Pulmonary artery endothelial cell (primary cell): ENCODE measurements at places on chromosomes 16 and 17. TPM values are rescaled to one million over a fixed set of nuclear protein-coding genes. Genes with fewer than 3 reads are reported as not detected.

DNA sequence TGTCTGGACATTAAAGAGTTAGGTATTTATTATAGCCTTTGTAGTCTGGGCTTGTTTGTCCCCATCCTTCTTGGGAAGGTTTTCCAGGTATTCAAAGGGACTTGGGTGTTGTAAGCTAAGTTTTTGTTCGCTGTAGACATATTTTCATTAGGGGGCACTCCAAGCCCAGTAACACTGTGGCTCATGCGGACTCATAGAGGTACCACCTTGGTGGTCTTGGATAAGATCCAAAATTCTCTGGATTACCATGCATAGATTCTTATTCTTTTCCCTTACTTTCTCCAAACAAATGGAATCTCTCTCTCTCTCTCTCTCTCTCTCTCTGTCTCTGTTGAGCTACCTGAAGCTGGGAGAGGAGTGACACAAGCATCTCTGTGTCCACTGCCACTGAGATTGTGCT is 48.9 kb downstream of the ERCC4 start:
- no peak for DNase-seq

GRCh38 chr17:30360086-30360808 is 18.5 kb upstream of the CPD start:
- DNase-seq, result no peak

GRCh38 chr16:50254072-50254471 is 12.3 kb upstream of the ADCY7 start:
- no peak for DNase-seq

GRCh38 chr17:296379-296778 is 56.2 kb downstream of the RPH3AL start:
- DNase-seq, result no peak

DNA sequence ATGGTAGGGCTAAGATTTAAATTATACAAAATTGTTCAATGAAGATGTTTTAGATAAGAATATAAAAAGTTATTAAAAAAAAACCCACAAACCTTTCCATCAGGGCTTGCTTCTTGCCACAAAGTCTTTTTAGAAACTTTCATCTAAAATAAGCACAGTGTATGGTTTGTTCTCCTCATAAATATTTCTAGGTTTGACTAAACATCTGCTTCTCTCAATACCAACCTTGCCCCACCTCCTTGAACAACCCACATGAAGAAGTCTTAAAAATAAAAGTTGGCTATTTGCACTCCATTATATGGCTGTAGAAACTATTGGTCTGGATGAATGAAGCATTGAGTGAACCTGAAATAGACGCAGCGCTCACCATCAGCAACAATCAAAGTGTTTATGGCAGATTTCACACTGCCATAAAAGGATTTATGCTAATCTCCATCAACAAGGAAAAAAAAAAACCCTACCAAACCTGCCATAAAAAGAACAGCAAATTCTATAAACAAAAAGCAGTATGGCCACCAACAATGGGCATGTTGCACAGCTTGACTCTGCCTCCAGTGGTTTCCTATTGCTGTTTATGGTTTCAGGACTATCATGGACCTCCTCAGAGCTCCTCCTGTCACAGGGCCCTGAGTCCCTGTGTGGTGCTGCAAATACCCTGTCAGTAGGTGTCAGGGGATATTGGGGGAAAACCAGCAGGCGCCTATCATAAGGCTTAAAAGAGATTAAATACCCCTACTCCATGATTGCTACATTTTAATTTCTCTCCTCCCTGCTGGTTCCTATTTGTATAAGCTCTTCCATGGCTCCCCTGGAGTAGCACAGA is 37.6 kb downstream of the SNX11 start:
- no peak for DNase-seq

Gene C17orf78
- total RNA-seq, result not detected in 2 replicates

Gene EFCAB13
- total RNA-seq, result 3.1 and 7.4 TPM in 2 replicates

Gene KRTAP4-2
- total RNA-seq, result not detected in 2 replicates

Gene CHST5
- not detected in 2 replicates for total RNA-seq

DNA sequence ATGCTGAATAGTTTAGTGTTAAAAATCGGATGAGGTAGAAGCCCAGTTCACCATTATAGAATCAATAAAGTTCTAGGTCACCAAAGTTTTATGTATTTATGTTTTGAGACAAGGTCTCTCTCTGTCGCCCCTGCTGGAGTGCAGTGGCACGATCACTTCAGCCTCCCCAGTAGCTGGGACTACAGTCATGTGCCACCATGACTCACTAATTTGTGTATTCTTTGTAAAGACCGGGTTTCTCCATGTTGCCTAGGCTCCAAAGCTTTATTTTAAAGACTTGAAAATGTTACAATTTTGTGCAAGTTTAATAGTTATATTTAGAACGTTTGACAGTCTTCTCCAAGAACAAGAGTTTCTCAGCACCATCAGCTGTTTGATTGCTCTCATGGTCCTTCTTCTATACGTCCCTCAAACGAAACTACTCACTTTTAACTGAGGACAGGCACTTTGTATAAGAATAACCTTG is 32.1 kb downstream of the NDE1 start:
- DNase-seq, result peak; percentile 70

Gene KCNAB3
- total RNA-seq, result 0.20 and 0.32 TPM in 2 replicates

GRCh38 chr16:73240920-73241319 is 193.0 kb upstream of the ZFHX3 start:
- DNase-seq, result no peak

DNA sequence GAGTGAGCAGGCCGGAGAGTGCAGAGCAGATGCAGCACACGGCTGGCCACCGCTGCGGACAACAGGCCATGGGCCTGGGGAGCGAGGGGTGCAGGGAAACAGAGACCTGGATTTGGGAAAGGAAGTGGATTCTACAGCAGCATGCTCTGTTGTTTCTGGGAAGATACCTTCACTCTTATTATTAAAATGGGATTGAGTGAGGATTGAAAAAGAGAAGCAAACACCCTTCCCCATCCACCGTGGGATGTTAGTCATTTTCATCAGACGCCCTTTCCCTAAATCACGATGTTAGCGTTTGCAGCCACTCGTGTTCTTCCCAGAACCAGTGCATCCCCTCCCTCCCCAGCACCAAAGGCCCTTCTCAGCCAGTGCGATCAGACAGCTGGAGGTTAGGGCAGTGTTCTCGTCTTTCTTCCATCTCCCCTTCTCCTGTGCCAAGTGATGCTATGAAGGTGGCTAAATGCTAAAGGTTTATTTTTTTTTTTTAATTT is 196.5 kb upstream of the CHMP6 start:
- DNase-seq, result no peak
